ENCODE measurements at places on chromosomes 16 and 17.

GRCh38 chr16:50396761-50397535 is 28.2 kb upstream of the BRD7 start:
- no peak for DNase-seq

GRCh38 chr17:3723188-3723555 is 531 bp upstream of the HASPIN start:
- DNase-seq = no peak

DNA sequence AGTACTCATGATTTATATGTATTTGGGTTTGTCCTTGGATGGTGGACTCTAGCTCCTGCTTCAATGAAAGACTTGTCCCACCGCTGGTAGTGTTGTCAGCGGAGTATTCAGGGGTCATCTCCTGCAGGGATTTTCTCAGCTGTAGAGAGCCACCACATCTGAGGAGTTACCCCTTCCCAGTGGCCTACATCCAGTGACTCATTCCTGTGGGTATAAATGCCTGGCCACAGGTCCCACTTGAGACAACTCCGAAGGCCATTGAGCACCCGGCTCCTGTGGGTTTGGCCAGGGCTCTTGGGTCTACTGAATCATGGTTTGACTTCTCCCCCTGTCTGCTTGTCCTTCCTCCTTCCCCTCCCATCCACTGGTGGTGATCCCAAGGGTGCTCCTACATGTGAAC is 34.6 kb upstream of the WSB1 start:
- DNase-seq = no peak

DNA sequence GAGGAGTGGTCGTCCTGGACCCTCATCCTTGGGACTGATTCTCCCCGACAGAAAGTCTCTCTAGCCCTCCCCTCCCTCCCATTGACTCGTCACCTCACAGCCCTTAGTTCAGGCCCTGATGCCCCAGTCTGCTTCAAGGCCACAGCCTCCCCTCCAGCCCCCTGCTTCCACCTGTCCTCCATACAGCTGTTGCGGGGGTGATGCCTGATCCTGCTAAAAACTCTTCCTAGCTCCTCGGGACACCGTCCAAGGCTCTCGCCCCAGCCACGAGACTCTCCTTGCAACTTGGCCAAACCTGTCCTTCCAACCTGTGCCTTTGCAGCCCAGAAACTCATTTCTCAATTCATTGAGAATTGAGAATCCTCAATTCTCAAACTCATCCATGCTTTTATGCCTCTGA is 6.8 kb downstream of the STAC2 start:
- no peak for DNase-seq

GRCh38 chr17:28634206-28634865 is 10.6 kb downstream of the BLTP2 start:
- DNase-seq = no peak

DNA sequence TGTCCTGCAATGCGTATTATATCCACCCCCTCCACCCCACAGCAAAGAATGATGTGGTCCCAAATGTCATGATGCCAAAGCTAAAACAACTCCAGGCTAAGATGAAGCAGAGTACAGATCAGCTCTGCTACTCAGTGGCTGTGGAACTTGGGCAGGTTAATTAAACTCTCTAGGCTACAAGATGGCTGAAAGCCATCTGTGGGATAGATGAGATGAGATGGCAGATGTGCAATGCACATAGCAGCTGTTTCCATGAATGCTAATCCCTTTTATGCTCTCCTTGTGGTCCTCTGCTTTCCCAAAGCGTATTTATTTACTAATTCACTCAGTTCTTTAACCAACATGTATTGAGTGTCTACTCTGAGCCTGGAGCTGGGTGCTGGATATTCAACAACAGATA is 114.4 kb downstream of the GRIN2A start:
- DNase-seq = no peak

GRCh38 chr17:20234276-20234675 is 225.1 kb downstream of the SPECC1 start:
- no peak for DNase-seq

DNA sequence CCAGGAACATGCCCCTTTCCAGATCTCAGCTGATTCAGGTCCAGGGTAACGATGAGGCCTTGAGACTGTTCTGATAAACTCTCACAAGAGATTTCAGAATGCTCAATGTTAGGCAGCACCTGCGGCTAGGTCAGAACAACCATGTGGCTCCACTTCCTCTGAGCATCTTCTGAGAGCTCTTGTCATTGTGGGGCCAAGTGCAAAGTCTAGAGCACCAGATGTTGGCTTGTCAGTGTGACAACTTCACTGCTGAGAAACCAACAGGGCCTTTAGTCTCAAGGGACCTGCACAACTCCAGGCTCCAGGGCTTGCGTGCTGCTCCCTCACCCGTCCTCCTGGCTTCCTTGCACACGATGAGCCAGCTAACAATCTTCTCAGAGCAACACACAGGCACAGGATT is 29.0 kb downstream of the FCSK start:
- DNase-seq = no peak

- no peak for DNase-seq
These were observed 117.4 kb downstream of the MSI2 start for GRCh38 chr17:57373756-57374155.

- DNase-seq = no peak
These were observed 58.4 kb upstream of the CDH5 start for GRCh38 chr16:66308096-66308495.

- DNase-seq = no peak
These were observed 2.4 kb downstream of the THRA start for GRCh38 chr17:40064971-40065768.

DNA sequence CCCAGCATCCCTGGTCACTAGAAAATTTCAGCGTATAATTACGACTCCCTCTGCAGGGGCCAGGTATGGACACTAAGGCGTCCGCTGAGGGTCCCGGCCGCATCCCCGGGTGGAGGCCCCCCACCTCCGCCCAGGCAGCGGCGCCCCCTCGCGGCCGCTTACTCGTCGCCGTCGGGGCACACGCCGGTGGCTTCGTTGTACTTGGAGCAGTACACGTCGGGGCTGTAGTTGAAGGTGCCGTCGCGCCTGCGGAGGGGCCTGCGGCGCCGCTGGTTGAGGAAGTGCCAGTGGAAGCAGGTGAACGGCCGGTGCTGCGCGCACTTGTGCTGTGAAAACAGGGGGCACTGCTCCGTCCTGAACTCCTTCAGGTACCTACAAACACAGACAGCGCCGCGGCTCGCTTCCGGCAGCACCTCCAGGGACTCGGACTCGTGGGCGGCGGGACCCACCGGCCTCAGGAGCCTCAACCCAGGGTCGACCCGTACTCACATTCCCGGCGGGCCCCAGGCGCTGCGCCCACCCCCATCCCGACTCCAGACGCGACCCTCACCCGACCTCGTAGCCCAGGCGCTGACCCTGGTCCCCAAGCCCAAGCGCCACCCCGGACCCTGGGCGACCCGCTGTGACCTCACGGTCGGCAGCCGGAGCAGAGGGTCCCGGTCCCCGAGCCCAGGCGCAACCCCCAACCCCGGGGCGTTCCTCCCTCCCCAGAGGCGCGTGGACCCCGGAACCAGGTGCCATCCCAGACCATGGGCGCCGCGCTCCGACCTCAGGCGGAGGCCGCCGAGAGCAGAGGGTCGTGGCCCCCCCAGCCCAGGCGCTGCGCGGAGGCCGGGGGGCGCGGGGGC is 596 bp downstream of the UNKL start:
- peak; percentile 62 for DNase-seq

DNA sequence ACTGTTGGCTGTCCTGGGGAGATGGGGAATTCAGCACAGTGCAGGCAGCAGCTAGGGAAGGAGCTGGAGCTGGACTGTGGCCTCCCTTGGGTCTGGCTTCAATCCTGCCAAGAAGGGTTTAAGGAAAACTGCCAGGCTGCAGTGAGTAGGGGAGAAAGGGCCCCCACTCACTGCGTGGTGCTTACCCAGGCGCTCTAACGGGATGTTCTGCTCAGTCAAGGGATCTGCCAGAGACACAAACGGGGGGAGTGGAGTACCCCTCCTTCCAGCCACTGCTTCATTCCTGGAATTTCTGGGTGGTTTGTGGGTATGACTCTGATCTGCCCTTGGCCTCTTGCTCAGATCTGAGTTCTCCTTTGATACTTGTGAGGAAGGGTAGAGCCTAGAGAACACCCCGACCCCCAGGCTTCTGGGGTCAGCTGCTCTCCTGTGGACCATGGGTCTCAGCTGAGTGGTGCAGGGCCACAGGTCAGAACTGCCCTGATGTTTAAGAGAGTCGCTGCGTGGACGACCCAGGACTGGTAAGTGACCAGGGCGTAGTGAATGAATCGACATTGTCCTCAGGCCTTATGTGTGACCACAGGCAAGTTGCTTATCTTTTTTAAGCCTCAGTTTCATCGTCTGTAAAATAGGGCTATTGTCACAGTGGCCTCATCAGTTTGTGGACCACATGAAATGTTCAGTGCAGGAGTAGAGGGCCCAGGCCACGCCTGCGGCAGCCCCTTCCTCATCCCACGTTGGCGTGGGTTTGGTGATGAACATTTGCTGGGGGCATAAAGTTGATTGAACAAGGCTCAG is 9.6 kb downstream of the CRISPLD2 start:
- no peak for DNase-seq

DNA sequence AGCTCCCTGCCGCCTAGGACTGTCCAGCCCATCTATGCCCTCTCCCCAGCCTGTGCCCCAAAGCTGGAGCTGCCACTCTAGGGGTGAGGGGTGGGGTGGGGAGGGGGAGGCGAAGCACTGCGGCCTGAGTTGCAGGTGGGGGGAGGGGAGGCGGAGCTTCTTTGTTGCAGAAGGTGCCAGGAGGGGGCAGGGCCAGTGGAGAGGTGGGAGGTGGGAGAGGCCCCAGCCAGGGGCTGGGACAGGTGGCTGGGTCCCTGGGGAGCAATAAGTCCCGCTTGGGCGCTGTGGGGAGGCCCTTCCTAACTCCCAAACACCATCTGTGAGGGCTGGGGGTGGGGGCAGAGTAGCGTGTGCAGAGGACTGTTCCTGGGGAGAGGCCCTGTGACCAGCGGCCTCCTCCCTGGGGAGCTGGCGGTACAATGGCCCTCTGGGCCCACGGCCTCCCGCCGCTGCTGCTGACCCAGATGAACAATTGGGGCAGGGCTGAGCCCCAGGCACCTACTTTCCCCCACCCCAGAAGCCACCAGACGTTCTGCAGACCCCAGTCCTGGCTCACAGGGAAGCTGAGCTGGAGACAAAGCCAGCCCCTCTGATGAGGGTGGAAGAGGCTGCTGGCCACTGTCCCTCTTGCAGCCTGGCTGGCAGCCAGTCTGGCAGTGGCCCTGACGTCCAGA is 2.2 kb upstream of the NTN3 start:
- no peak for DNase-seq

DNA sequence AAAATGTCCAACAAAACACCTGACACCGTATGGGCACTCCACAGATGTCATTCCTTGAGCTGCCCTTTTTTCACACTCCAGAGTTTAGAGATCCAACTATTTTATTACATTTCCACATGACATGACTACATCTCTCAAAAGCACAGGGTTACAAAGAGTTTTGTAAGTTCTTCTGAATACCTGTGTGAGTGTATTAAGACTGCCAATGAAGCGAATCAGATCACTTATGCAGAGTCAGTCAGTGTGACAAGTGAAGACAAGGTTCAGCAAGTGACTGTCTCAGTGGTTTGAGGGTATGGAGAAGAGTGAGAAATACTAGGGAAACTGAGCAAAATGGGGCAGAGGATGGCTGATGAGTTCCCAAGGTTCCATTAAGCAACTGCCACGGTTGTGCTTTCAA is 8.4 kb downstream of the SDR42E1 start:
- DNase-seq = no peak

DNA sequence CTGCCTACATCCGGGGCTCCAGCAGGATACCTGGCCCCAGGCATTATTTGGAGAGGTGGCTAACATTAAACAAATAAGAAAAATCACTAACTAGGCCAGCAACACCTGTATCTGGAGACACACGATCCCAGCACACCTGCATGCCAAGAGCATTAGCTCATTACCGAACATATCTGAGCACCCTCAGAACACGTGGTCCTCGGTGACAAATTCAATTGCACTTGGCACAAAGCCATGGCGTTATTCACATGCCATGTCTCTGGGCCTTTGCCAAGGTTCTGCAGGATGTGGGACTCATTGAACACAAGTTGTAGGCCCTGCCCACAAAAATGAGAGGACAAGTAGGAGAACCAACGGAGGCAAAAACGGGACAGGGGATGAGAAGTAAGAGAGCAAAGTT is 552.3 kb downstream of the TOX3 start:
- DNase-seq = no peak

GRCh38 chr16:54447576-54448440 is 161.2 kb upstream of the IRX3 start:
- no peak for DNase-seq

DNA sequence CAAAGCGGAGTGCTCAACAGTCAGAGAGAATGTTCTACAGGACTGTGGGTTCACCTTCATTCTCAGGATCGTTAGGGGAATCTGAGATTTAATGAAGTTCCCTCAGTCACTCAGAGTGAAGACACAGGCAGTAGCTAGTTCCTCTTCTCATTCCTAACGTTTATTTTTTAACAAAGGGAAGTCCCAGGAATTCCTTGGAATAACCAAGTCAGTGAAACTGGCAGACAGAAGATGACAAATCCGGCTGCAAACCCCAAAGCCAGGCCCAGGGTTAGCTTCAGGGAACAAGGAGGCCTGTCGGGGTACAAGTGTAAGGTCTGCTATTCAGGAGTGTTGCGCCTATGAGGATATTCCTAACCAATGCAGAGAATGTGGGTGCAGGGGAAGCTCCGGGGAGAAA is 42.0 kb downstream of the COTL1 start:
- no peak for DNase-seq

DNA sequence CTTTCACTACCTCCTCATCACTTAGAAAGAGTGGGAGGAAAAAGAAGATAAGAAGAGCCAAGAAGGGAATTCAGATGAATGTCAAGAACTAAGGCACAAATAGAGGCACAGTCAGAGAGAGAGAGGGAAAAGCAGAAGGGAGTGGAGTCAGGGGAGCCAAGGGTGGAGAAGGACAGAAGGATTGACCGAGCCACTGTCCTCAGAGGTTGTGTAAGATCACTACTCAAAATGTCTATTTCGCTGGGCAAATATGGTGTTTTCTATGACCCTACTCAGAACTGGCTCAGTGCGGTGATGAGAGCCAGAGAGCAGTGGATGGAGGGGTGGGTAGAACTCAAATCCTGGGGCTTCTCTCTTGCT is 139.2 kb upstream of the HS3ST2 start:
- no peak for DNase-seq

DNA sequence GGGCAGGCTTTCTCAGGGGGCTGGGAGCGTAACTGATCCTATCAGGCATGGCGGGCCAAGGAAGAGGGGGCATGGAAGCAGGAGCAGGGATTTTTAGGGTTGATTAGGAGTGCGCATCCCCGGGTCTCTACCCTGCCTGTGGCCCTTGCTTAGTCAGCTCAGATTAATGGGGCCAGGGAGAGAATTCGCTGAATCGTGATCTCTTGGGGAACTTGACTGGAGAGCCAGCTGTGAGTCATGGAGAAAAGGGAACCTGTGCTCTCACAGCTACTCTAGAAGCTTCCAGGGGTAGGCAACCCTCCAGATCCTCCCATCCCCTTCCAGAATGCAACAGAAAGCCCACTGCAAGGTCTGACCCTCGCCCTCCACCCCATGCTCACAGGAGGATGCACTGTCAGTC is 3.6 kb downstream of the FOXN1 start:
- no peak for DNase-seq

- no peak for DNase-seq
These were observed 16.6 kb downstream of the NOS2 start for GRCh38 chr17:27783440-27784350.

- peak; percentile 38 for DNase-seq
These were observed 62.9 kb downstream of the IL21R start for GRCh38 chr16:27464626-27465482.

- DNase-seq = no peak
These were observed 3.3 kb downstream of the ABCC3 start for GRCh38 chr17:50637829-50638605.

GRCh38 chr16:59336136-59336695 is 602.1 kb upstream of the GOT2 start:
- no peak for DNase-seq

Measured in activated gamma-delta T cell treated with Interleukin-2 at 50 U/mL for 16 hours (primary cell).